ENCODE measurements at places on chromosomes 6 and 20.

DNA sequence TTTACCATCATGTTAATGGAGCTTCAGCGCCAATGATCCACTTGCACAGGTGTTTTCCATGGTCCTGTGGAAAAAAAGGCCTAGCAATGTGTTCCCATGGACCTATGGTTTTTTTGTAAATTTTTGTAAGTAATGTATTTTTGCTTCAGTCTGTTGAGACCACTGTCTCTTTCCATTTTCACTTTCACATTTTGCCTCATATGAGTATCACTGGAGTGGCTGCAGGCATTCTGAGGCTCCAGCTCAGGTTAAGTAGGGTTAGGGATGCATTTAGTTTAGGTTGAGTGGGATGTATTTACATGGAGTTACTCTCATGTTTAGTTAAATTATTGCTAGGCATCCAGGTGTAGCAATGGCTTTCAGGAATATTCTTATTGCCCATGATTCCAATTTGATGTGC lies 19.2 kb upstream of the LMBRD1 start:
- DNase-seq: no peak

- DNase-seq: peak; percentile 18
These were observed 3.3 kb upstream of the ZNF337 start for GRCh38 chr20:25699914-25700313.

DNA sequence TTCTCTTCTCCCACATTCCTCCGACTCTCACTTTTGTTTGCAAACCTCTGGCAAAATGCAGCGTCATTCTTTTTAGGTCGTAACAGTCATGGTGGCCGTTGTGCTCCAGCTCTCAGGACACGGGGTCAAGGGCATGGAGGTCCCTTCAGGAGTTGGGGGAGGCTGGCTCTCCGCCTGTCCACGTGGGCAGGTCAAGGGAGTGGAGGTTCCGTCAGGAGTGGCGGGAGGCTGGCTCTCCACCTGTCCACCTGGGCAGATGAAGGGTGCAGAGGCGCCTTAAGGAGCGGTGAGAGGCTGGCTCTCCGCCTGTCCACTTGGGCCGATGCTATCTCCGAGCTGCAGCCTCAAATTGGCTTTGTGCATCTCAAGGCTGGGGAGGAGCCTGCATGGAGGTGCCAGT lies 98.0 kb downstream of the ERMARD start:
- no peak for DNase-seq

- DNase-seq: peak; percentile 96
These were observed 28.6 kb upstream of the CCN2 start for GRCh38 chr6:131979515-131980337.

DNA sequence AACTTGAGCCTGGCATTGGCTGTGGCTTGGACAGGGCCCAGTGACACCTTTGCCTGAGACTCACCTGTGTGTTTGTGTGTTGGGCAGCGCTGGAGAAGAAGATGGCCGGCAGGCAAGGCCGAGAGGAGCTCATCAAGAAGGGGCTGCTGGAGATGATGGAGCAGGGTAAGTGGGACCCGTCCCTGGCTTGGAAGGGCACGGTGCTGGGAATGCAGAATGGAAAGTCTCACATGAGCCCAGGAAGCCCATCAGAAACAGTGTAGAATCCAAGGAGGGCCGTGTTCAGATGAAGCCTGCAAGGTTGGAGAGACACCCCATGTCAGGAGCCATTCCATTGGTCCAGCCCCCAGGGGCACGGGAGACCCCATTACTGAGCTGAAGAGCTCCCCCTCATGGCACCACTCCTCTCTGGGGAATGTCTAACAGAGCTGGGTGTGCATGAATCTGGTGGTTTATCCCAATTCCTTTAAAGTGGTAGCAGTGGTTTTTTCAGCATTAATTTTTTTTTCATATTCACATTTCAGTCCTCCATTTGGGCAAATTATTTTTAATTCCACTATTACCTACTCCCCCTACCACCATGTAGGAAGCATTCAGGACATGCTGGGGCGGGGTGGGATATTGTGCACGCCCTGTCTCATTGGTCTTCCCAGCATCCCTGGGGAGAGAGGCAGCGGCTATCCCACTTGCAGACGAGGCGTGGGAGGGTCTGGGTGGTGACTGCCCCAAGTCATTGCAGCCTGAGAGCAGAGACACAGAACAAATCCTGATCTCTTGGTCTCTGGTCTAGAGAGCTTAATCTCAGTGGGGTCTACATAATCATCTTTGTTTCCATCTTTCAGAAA lies 143.6 kb downstream of the PHACTR3 start:
- DNase-seq: no peak

- no peak for DNase-seq
These were observed 647.5 kb downstream of the UTRN start for GRCh38 chr6:144932621-144933020.

DNA sequence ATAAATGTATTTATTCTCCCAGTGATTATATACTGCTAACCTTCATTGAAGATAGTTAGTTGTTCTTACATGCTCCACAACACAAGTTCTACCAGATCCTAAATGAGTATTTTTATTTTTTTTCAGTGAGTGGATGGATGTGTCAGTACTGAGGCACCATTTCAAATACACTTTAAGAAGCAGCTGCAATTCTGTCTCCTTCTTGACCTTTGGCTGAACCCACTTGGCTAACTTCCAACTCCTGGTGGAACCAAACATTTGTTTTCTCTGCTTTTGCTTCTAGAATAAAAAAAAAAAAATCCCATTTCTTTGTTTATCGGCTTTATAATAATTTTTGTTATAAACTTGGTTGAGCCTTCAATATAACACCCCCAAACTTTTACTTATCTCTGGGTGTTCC lies 458.3 kb upstream of the MAP3K7 start:
- no peak for DNase-seq

All from fibroblast of skin of scalp (primary cell).